Heart left ventricle (tissue), 16 donors: ENCODE measurements at places on chromosomes 1 and 21. TPM values are rescaled to one million over a fixed set of nuclear protein-coding genes. Genes with fewer than 3 reads are reported as not detected.

The TP73 gene
- not detected for total RNA-seq

The LCE3D gene
- not detected for total RNA-seq

The SHISAL2A gene
- not detected for total RNA-seq

The LRRC7 gene
- total RNA-seq, result 4.1 TPM

- peaks cover 7% of the 10 kb centered on the region for H3K36me3 ChIP-seq
- H3K27me3 ChIP-seq, result no peaks in the 10 kb centered on the region
- no peak overlapping the region for H3K4me3 ChIP-seq
- H3K4me1 ChIP-seq, result no peaks in the 10 kb centered on the region
- H3K27ac ChIP-seq, result no peak overlapping the region
These were observed 67.0 kb downstream of the EIF2B3 start for GRCh38 chr1:44919400-44919799.

GRCh38 chr1:162230096-162230495 is 146.6 kb downstream of the SPATA46 start:
- no peaks in the 10 kb centered on the region for H3K27me3 ChIP-seq
- DNase-seq, result peak; percentile 29
- H3K27ac ChIP-seq, result no peak overlapping the region
- no peaks in the 10 kb centered on the region for H3K36me3 ChIP-seq

DNA sequence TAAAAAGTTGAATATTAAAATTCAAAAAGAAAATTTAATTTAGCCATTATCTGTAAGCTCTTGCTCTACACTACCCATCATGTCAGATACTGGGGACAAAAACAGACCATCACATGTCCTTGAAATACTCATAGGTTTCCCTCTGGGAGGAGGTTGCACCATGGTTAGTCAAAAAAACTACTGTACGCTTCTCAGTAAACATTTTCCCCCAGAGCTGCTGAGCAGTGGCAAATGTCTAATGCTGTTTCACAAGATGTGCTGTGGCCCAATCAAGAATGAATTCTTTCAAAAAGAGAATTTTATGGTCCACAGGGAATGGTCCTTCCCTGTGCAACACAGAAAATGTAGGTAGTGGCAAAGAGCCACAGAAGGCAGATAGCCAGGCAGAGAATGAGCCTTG is 6.1 kb downstream of the SLC25A24 start:
- peaks cover 16% of the 10 kb centered on the region for H3K4me1 ChIP-seq
- no peak overlapping the region for H3K4me3 ChIP-seq
- H3K36me3 ChIP-seq, result peaks cover 59% of the 10 kb centered on the region

The NECTIN4 gene
- 0.53 TPM for total RNA-seq

The TCEA3 gene
- total RNA-seq, result 55.9 TPM

DNA sequence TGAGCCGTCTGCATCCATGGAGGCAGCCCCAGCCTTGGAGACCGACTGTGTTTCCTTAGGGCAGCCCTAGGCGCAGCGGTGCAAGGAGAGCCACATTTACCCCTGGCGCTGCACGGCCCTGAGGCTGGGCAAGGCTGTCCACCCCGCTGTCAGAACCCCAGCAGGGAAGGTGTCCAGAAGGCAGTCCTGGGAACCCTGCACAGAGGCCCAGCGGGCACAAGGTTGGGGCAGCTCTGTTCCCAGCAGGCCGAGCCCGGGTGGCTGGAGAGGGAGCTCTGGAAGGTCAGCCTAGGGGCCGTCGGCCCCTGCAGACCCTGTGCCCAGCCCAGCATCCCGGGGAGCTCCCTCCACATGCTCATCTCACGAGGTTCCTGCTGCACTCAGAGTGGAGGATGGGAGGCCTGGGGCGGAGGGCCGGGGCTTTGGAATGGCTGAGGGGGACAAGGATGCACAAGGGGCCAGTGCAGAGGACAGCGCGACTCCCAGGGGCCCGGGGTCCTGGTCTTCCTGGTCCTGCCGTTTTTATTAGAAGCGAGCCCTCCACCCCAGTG is 19.9 kb upstream of the SAMD11 start:
- no peaks in the 10 kb centered on the region for H3K36me3 ChIP-seq
- H3K4me3 ChIP-seq, result peak overlapping the region; percentile 57
- H3K27me3 ChIP-seq, result peaks cover 18% of the 10 kb centered on the region

The CSMD2 gene
- 0.35 TPM for total RNA-seq

DNA sequence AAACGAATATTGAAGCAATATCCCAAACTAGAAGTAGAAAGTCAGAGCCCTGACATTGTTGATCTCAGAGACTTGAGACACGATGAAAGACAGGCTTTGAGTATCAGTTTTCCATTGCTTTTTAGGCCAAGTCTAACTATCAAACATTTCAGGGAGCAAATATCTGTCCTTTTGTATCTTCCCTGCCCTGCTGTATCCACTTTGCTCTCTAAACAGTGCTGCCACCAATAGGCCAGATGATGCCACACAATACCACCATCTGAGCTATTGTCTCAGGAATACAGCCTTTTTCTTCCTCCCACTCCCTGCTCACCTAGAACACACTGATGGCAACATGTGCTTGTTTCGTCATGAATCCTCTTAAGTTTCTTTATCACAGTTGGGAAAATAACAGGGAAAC is 62.6 kb upstream of the SPAG17 start:
- DNase-seq, result no peak
- no peak overlapping the region for H3K4me3 ChIP-seq
- H3K27me3 ChIP-seq, result no peaks in the 10 kb centered on the region
- H3K4me1 ChIP-seq, result no peaks in the 10 kb centered on the region
